ENCODE measurements at places on chromosomes 12 and 14. TPM values are rescaled to one million over a fixed set of nuclear protein-coding genes. Genes with fewer than 3 reads are reported as not detected.
A peak's percentile ranks its signal among the peaks of the same experiment; 100 is the strongest.

GRCh38 chr12:124508381-124509079, 58.9 kb downstream of the NCOR2 start:
- H3K27ac ChIP-seq, result peak overlapping the region; percentile 97
- H3K27me3 ChIP-seq, result no peaks in the 10 kb centered on the region
- peaks cover 85% of the 10 kb centered on the region for H3K4me1 ChIP-seq
- peaks cover 4% of the 10 kb centered on the region for H3K36me3 ChIP-seq
- no peak overlapping the region for H3K4me3 ChIP-seq
- no peak for DNase-seq

- peaks cover 44% of the 10 kb centered on the region for H3K4me1 ChIP-seq
- H3K4me3 ChIP-seq, result no peak overlapping the region
- DNase-seq, result no peak
Measured at GRCh38 chr14:95943699-95944098, 67.1 kb downstream of the TUNAR start.

- H3K27ac ChIP-seq, result no peak overlapping the region
- no peak overlapping the region for H3K4me3 ChIP-seq
- H3K4me1 ChIP-seq, result peaks cover 15% of the 10 kb centered on the region
- no peak for DNase-seq
- H3K27me3 ChIP-seq, result peaks cover 3% of the 10 kb centered on the region
- no peaks in the 10 kb centered on the region for H3K36me3 ChIP-seq
Measured at GRCh38 chr12:90974286-90974685, 19.3 kb upstream of the CCER1 start.

The TUNAR gene
- total RNA-seq, result 36.3 TPM

- peaks cover 52% of the 10 kb centered on the region for H3K4me1 ChIP-seq
- H3K27me3 ChIP-seq, result peaks cover 53% of the 10 kb centered on the region
- no peaks in the 10 kb centered on the region for H3K36me3 ChIP-seq
- H3K4me3 ChIP-seq, result no peak overlapping the region
- DNase-seq, result no peak
Measured at GRCh38 chr14:85527445-85528035, 2.4 kb upstream of the FLRT2 start.

- DNase-seq, result no peak
- no peaks in the 10 kb centered on the region for H3K4me1 ChIP-seq
- no peaks in the 10 kb centered on the region for H3K27me3 ChIP-seq
- H3K27ac ChIP-seq, result no peak overlapping the region
- no peak overlapping the region for H3K4me3 ChIP-seq
Measured at GRCh38 chr12:58976146-58976545, 55.8 kb upstream of the LRIG3 start.

- H3K4me3 ChIP-seq, result no peak overlapping the region
- no peaks in the 10 kb centered on the region for H3K4me1 ChIP-seq
- no peaks in the 10 kb centered on the region for H3K27me3 ChIP-seq
- H3K27ac ChIP-seq, result no peak overlapping the region
Measured at GRCh38 chr12:10147714-10148403, 17.9 kb upstream of the CLEC7A start.

The OTOGL gene
- total RNA-seq, result 0.39 TPM

DNA sequence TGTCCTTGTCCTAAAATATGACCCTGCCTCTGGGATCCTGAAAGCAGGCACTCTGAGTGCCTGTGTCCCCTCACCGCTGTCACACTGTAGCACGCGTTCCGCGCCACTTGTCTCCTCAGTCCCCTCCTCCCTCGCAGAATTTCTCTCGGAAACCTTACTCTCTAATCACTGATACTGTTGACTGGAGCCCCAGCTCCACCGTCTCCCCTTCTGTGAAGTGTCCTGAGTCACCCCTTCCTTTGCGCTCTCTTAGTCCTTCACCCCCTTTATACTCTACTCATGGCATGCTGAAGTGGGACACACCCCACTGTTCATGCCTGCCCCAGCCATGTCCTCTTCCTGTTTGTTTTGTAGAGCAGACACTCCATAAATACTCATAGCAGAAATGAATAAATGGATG, 104.7 kb downstream of the ZNF664 start:
- no peak overlapping the region for H3K4me3 ChIP-seq
- peaks cover 32% of the 10 kb centered on the region for H3K4me1 ChIP-seq
- no peak overlapping the region for H3K27ac ChIP-seq
- no peak for DNase-seq
- H3K27me3 ChIP-seq, result no peaks in the 10 kb centered on the region

DNA sequence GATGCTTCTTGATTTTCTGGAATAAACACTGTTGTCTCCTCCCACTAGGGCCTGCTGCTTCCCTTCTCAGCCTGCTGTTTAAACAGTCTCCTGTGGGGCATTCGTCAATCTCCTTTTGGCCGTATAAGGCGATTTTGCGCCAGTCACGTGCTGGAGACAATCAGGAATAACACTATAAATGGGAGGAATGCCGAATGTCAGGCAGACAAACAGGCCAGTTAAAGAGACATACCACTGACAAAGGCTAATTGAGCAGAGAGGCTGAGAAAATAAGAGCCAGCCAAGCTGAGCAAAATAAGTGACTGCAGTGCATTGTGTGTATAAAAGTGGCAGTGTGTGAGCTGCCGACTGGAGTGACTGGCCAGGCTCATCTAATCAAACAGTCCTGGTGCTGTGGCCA, 23.3 kb downstream of the DMAC2L start:
- no peaks in the 10 kb centered on the region for H3K36me3 ChIP-seq
- H3K4me1 ChIP-seq, result peaks cover 29% of the 10 kb centered on the region
- H3K27ac ChIP-seq, result peak overlapping the region; percentile 91
- H3K4me3 ChIP-seq, result no peak overlapping the region
- peak; percentile 33 for DNase-seq
- H3K27me3 ChIP-seq, result no peaks in the 10 kb centered on the region

The RTL1 gene
- 0.07 TPM for total RNA-seq

The PRB4 gene
- total RNA-seq, result not detected

DNA sequence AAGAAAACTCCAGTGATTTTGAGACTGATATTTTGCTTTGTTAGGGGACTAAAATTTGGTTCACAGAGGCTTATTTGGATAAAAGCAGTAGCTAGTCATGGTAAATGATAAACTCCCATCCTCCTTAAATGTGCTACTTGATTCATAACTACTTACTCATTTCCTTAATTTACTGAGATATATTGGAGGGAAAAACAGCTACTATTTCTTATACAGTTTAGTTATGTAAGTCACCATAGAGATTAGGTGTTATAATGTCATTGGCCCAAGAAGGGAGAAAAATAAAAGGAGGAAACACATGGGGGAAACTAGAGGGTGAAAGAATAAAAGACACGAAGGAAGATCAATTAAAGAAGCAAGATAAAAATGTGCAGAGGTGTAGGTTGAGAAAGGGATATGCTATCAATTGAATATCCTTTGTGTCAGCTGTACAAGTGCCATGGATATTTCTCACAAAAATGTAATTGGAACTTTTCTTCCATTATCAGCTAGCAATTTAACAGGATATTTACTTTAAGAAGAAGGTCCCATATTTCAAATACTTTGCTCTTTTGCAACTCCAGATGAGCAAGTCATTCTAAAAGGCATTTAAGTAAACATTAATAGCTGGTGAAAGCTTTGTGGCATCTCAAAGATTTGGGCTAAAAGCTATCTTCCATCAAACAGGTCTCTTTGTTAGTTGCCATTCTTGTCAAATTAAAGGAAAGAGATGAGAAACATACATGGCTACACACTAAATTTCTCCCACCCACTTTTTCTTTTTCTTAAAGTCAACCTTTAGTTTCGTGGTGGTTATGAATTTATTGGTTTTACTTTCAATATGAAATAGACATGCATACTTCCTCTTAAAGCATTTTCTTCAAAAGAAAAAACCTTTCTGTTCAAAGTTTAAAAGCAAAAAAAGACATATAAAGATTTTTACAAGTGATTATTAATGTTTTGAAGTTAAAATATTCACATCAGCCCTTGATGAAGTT, 439.5 kb downstream of the CCER1 start:
- no peak overlapping the region for H3K4me3 ChIP-seq
- no peaks in the 10 kb centered on the region for H3K27me3 ChIP-seq

- H3K36me3 ChIP-seq, result no peaks in the 10 kb centered on the region
- no peak overlapping the region for H3K27ac ChIP-seq
- no peaks in the 10 kb centered on the region for H3K27me3 ChIP-seq
- H3K4me3 ChIP-seq, result no peak overlapping the region
Measured at GRCh38 chr12:124224535-124225110, 70.3 kb upstream of the RFLNA start.

DNA sequence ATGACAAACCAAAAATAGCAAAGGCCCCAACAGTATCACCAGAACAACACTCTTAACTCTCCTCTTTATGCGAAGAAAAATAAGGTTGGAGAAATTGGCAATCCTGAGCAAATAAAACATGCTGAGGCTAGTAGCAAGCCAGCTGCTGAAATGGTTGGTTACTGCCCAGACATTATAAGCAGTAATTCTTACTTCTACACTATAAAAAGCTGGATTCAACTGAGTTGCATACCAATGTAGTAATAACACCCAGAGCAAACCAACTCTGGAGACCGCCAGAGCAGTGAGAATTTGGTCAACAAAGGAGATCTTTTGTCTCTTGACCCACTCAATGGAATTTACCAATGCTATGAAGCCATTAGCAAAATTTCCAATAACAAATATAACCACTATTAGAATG, 628 bp downstream of the TAS2R30 start:
- peaks cover 5% of the 10 kb centered on the region for H3K36me3 ChIP-seq
- H3K4me3 ChIP-seq, result no peak overlapping the region
- peak overlapping the region; percentile 42 for H3K27ac ChIP-seq
- no peak for DNase-seq
- peaks cover 4% of the 10 kb centered on the region for H3K4me1 ChIP-seq
- H3K27me3 ChIP-seq, result no peaks in the 10 kb centered on the region

The ACVRL1 gene
- 0.64 TPM for total RNA-seq

- H3K36me3 ChIP-seq, result no peaks in the 10 kb centered on the region
- no peaks in the 10 kb centered on the region for H3K27me3 ChIP-seq
Measured at GRCh38 chr12:112527082-112527481, 108.3 kb downstream of the PTPN11 start.

The PSMA3 gene
- total RNA-seq, result 286 TPM

GRCh38 chr12:116538682-116539305, 20.4 kb upstream of the MAP1LC3B2 start:
- H3K36me3 ChIP-seq, result no peaks in the 10 kb centered on the region
- H3K27me3 ChIP-seq, result no peaks in the 10 kb centered on the region
- H3K27ac ChIP-seq, result peak overlapping the region; percentile 98
- DNase-seq, result no peak
- peaks cover 60% of the 10 kb centered on the region for H3K4me1 ChIP-seq

DNA sequence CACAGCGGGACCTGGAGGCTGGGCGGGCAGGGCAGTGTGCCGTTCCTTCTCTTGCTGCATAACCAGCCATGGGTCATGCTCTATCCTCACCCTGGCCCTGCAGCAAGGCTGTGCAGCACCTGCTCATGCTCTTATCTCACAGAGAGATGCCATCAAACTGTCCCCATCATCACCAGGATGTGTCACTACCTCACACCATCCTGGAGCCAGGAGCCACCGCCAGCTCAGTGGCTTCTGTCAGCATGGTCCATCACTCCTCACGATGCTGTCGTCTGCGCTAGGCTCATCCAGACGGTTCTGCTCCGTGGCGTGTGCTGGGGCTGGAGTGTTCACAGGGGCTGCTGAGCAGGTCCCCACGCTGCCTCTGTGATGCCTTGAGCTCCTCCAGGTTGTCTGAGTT, 77.2 kb upstream of the DYNC1H1 start:
- no peaks in the 10 kb centered on the region for H3K4me1 ChIP-seq
- H3K27me3 ChIP-seq, result no peaks in the 10 kb centered on the region
- H3K4me3 ChIP-seq, result no peak overlapping the region
- DNase-seq, result no peak
- peaks cover 29% of the 10 kb centered on the region for H3K36me3 ChIP-seq

The CMTM5 gene
- total RNA-seq, result 0.41 TPM

- no peak overlapping the region for H3K4me3 ChIP-seq
- H3K36me3 ChIP-seq, result no peaks in the 10 kb centered on the region
- DNase-seq, result no peak
- H3K27me3 ChIP-seq, result no peaks in the 10 kb centered on the region
- peak overlapping the region; percentile 26 for H3K27ac ChIP-seq
Measured at GRCh38 chr12:27158297-27158696, 75.9 kb upstream of the C12orf71 start.

The INSM2 gene
- total RNA-seq, result not detected

- no peak overlapping the region for H3K4me3 ChIP-seq
- H3K36me3 ChIP-seq, result no peaks in the 10 kb centered on the region
- no peak for DNase-seq
Measured at GRCh38 chr12:105813201-105813600, 325.6 kb downstream of the NUAK1 start.

DNA sequence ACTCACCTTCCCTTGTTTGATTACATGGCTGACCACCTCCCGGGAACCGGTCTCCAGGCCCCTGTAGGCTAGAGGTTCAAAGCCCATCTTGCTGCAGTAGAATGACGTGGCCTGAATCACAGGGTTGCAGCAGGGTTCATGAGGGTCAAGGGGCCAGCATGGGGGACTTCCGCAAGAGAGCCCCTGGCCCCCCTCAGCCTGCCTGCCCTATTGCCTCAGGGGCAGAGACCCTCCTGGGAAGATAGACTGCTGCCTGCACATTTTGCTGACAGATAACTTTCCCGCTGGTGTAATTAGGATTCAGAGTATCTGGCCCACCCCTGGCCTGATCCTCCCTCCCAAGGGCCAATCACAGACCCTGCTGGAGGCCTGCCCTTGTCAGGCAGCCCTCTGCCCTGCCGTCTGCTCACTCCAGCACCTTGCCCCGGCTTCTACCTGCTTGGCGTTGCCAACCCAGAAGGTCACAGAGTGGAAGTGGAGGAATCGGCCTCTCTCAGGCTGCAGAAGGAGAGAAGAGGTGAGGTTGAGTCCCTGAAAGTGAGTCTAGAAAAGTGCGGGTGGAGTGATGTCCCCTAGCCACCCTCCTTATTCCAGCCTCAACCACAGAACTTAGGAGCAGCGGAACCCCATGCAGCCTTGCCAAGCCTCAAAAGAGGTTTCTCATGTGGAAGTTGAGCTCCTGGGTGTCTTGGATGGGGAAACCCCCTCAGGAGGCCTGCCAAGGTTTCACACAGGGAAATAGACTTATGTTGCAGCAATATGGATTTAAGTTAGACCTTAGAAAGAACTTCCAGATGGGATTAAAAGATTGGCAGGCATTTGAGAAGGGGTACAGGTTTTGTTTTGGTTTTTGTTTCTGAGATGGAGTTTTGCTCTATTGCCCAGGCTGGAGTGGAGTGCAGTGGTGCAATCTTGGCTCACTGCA, 1.1 kb downstream of the HPD start:
- DNase-seq, result no peak
- no peak overlapping the region for H3K4me3 ChIP-seq
- H3K4me1 ChIP-seq, result peaks cover 15% of the 10 kb centered on the region
- 0 out of 2 replicates have a peak overlapping the region, but pooled peaks have one; percentile 15 for H3K27ac ChIP-seq
